Urothelium cell line (cell line): ENCODE measurements at places on chromosomes 7 and 10.
A peak's percentile ranks its signal among the peaks of the same experiment; 100 is the strongest.

- DNase-seq: no peak
These were observed 91.4 kb downstream of the LRRTM3 start for GRCh38 chr10:67017218-67017617.

DNA sequence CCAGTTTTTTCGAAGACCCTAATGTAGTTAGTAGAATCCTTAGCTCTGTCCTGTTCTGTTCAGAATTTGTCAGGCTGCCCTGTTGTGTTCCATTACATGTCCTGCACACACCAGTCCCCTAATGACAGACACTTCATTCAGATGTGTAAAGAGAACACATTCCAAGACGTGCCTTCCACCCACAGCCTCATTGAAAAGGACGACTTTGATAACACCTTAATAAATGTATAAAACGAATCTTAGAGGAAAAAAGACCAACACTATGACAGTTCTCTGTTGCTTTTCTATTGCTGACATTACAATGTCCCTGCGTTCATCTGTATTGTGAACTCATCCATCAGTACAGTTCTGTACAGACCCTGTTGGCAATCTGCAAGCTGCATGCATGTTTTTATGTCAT, 3.5 kb downstream of the LRRTM3 start:
- no peak for DNase-seq

DNA sequence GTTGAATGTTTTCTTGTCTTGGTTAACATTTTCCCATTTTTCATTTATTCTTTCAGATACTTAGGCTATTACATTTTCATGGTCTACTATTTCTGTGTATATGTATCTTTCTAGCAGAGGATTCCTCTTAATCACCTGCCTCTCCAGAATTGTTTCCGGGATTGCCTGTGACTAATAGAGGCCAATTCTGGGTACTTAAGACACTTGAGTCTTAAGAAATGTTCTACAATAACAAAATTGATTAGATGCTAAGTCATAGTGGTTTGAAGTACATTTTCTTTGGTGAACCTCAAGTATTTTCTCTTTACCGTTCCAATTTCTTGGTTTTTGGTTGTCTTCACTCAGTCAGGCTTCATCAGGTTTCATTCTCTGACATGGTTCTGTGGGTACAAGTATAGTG, 26.4 kb downstream of the BBS9 start:
- no peak for DNase-seq

DNA sequence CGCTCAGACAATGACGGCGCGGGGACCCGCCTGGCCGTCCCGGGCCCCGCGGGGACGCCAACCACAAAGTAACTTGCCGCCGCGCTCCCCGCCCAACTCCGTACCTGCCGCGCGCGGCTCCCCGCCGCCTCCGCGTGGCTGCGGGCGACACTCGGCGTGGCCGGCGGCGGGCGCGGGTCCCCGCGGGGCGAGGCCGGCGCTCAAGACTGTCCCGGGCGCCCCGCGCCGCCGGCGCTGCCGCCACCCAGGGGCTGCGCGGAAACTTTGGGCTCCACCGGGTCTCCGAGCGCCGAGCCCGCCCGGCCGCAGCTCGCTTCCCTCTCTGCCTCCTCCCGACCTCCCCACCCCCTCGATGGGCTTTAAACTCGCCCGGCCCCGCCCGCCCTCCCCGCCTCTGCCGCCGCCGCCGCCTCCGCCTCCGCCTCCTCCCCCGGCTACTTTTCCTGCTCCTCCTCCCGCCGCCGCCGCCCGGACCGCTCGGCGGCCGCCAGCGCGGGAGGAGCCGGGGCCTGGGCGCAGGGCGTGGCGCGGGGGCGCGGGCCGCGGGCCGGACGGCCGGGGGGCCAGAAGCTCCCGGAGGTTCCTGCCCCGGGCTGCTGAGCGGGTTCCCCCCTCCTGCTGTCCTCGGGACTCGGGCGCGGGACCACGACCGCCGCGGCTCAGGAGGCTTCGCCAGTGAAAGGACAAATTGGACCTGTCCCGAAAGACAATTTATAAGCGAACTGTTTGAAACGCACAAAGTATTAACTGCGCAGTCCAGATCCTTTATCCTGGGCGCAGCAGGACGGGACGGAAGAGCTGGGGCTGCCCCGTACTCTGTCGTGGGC, 10.6 kb upstream of the GRB10 start:
- peak; percentile 79 for DNase-seq

DNA sequence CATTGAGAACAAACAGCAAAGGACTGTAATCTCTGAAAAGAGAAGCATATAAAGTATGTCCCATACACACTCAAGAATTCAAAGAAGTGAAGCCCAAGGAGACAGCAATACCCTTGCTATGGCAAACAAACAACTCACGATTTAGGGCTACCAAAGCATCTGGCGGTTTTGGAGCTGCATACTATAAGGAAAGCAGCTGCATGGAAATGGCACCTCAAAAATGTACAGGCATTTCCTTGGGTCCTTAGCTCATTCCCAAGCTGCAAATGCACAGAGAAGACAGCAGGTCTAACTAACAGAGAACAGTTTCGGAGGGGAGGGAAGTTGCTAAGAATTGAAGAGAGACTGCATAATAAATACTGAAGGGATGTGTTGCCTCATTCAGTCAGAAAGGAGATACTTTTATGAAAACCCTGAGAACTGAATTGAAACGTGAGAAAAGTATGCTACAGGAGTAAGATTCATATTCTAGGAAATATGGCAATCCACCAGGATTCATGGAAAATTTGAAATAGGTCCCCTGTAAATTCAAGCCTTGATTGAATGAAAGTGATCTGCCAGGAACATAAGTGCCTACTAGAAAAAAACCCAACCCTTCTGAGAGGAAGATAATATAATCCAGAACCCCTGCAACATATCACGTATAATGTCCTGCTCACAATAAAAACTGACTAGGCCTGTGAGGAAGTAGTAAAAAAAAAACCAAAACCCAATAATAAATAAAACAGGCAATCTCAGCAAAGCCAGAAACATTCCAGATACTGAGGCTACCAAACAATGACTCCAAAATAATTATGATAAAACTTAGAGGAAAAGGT, 36.4 kb downstream of the CUBN start:
- no peak for DNase-seq

- DNase-seq: no peak
These were observed 2.4 kb upstream of the ADARB2 start for GRCh38 chr10:1739751-1740150.

- DNase-seq: no peak
These were observed 169.3 kb downstream of the USP6NL start for GRCh38 chr10:11442001-11442773.

- DNase-seq: no peak
These were observed 154.4 kb downstream of the CCDC7 start for GRCh38 chr10:32600317-32600716.

- DNase-seq: no peak
These were observed 49.8 kb upstream of the AKR1E2 start for GRCh38 chr10:4776234-4776638.

GRCh38 chr10:62618576-62619412, 185.7 kb upstream of the ADO start:
- no peak for DNase-seq

GRCh38 chr10:54402576-54402975, 398.5 kb downstream of the PCDH15 start:
- peak; percentile 2 for DNase-seq

DNA sequence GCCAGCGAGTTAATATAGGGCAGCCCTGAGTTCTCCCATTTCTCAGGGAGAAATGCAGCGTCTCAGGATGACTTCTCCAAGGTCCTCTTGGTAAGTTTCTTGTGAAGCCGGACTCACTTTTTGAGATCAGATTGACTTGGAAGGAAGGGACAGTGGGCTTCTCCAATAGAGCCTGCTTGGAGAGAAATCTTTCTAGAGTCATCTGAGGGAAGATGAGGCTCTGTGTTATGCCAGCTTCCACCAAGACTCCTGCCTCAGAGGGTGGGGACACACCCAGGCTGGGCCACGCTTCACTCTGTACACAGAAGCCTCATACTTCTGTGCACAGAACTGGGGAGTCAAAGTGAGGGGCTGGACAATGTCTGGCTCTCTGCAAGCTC, 5.6 kb downstream of the C10orf105 start:
- no peak for DNase-seq

- DNase-seq: no peak
These were observed 84.1 kb downstream of the MALSU1 start for GRCh38 chr7:23383225-23383624.

GRCh38 chr7:139727151-139727705, 50.6 kb downstream of the HIPK2 start:
- DNase-seq: no peak

- no peak for DNase-seq
These were observed 229.7 kb upstream of the PITRM1 start for GRCh38 chr10:3402187-3402751.

DNA sequence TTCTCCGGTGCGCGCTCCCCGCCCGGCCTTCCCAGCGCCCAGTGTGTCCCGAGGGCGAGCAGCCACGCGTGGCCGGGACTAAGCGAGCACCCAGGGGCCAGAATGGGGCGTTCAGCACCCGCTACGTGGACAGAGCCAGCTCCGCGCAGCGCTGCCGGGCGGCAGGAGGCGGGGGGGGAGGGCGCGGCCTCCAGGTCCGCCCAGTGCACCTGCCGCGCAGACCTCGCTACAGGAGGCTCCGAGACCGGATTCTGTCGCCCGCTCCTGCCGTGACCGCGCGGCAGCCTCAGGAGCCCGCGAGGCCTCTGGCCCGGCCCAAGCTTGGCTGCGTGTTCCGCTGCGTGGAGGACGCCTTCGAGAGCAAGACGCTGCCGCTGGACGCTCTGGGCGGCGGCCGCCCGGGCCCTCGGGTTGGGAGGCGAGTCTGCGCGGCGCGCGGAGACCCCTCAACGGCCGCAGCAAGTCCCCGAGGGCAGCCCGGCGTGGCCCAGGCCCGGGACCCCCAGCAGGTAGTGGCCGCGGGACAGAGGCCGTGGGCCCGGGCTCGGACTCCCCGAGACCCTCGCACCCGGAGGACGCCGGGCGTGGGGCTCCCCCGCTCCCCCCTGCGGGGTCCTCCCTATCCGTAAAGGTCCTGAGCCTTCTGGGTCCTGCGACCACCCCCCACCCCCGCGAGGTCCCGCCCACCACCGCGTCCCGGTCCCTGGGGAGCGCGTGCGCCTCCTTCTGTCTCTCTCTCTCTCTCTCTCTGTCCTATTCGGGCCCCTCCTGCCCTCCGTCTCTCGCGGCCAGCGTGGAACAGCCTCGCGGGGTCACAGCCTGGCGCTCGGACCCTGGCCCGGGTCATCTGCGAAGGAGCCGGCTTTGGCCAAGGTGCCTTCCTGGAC, 904 bp upstream of the DPYSL4 start:
- no peak for DNase-seq

- DNase-seq: no peak
These were observed 92.3 kb downstream of the BMS1 start for GRCh38 chr10:42874713-42875387.

DNA sequence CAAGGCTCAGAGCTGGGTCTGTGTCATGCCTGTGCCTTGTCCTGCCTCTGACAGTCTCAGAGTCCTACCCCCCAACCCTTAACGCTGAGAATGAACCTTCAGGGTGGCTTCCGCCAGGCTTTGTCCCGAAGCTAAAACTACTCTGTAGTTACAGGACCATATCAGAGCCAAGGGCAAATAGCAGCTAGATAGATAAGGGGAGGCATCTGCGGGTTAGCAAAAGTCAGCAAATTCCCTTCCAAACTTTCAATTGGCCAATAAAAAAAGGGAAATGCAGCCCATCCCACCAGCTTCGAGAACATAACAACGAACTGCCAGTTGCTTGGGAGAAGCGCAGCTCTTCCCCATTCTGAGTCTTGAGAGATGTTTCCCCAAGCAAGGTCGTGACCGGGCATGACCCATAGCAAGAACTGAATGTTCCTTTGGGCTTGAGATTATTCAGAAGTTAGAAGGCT, 17.7 kb downstream of the CCL24 start:
- DNase-seq: no peak

DNA sequence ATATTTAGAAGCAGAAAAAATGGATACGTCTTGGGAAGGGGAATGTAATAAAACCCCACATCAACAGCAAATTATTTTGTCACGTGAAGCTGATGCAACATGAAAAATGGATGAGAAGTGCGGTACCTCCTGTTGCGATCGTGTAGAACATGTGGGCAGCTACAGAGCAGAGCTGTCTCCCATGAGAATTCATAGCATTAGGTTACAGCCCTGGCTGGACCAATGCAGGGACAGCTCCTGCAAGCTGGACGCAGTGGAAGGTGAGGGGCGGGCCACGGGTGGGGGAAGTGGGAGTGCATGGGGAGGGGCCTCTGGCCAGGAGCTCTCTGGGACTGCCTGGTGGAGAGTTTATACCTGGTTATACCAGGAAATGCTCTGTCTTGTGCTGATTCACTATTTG, 120.3 kb downstream of the GATA3 start:
- DNase-seq: no peak

GRCh38 chr7:40221836-40222235, 87.0 kb downstream of the SUGCT start:
- DNase-seq: peak; percentile 85

- no peak for DNase-seq
These were observed 232.1 kb upstream of the NPVF start for GRCh38 chr7:25460433-25460832.

DNA sequence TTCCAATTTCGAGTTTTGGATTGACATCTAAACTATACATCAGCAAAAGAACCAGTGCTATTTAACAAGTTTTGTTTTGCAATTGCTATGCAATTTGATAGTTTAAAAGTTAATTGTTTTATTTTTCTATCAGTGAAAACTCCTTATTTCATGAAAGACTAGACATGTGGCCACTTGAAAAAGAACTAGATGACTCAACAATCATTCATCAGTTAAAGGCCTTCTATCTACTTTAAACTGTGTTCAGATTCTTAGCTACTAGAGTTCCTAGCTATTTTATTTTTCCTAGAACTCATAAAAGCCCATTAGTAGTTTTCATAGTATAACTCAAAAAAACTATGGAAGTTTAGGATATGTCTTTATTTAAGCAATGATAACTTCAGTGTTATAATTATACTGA, 104.6 kb upstream of the LSM8 start:
- DNase-seq: no peak

DNA sequence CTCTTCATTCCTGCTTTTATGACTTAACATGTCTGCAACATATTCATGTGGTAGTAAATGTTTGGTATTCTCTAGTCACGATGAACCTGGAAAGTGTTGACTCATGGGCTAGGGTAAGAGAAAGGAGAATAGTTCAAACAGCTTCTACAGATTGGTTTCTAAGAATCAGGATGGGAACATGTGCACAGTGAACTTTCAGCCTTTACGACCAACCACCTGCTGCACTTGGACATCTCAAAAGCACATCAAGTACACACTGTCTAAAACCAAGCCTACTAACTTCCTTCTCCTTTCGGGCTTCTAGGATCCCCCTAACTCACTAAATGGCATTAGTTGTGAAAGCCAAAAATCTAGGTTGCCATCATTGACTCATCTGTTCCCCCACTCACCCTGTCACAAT, 85.5 kb downstream of the CUL2 start:
- no peak for DNase-seq

DNA sequence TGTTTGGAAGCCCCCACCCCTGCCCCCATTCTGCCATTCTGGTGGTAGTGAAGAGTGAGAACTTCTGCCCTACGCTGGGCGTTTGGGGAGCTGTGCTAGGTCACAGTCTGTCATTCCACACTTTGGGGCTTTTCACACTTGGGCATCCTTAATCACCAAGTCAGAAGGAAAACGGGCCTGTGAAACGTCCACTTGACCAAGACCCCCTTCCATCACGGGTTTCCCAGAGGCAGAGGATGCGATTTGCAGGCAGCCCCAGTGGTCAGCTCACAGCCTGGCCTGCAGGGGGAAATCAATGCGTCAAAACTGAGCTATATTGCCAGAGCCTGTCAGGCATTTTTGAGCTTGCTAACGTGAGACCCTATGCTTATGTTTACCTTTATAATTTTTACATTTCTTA, 663.3 kb upstream of the MGMT start:
- no peak for DNase-seq

- peak; percentile 55 for DNase-seq
These were observed at the start of gene KAZALD1 for GRCh38 chr10:101061624-101062231. TSS of gene KAZALD1 (plus strand) at chr10:101061989. CDS start at chr10:101062593, 604 bp downstream.

GRCh38 chr7:977326-978048, 2.1 kb upstream of the COX19 start:
- DNase-seq: no peak
